ENCODE measurements at places on chromosomes 7 and 10.

GRCh38 chr10:8418631-8419030 is 364.1 kb downstream of the GATA3 start:
- DNase-seq, result peak; percentile 1

- DNase-seq, result no peak
Measured at GRCh38 chr7:22151901-22152300, 205.1 kb downstream of the RAPGEF5 start.

- DNase-seq, result no peak
Measured at GRCh38 chr10:52623761-52624160, 148.8 kb downstream of the MBL2 start.

GRCh38 chr10:113891476-113891875 is 37.0 kb downstream of the NHLRC2 start:
- no peak for DNase-seq

DNA sequence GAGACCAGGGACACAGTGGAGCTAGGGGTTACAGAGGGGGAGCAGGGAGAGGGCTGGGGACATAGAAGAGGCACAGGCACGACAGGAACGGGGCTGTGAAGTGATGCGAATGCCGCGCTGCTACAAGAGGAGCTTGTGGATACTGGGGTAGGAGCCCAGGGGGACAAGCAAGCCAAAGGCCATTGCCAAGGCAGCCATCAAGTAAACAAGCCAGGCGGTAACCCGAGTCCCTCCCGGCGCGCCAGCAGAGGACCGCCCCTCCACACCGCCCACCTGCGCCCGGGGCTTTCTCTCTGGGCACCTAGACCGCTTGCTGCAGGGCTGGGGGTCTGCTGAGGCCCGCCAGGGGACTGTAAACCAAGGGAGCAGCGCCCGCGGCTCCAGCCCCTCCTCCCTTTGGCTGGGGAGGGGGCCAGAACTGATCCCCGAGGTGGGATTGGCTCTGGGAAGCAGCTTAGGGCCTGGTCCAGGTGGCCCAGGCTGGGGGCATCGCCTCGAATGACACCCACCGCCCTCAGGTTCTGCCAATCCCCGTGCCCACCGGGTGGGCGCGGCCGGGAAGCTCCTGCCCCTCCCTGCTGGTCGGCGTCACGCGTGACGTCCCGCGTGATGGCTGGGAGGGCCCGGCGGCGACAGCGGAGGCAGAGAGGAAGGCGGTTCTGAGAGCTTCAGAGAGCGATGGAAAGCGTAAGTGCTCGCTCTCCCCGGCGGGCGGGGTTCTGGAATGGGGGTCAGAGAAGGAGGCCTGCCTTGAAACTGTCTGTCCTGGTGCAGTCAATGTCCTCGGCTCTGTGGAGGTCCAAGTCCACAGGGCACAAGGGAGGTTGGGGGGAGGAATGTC is 982 bp downstream of the SFXN3 start:
- peak; percentile 56 for DNase-seq

GRCh38 chr10:67046507-67046906 is 120.7 kb downstream of the LRRTM3 start:
- no peak for DNase-seq

GRCh38 chr10:62681211-62681940 is 123.1 kb upstream of the ADO start:
- DNase-seq, result peak; percentile 18

DNA sequence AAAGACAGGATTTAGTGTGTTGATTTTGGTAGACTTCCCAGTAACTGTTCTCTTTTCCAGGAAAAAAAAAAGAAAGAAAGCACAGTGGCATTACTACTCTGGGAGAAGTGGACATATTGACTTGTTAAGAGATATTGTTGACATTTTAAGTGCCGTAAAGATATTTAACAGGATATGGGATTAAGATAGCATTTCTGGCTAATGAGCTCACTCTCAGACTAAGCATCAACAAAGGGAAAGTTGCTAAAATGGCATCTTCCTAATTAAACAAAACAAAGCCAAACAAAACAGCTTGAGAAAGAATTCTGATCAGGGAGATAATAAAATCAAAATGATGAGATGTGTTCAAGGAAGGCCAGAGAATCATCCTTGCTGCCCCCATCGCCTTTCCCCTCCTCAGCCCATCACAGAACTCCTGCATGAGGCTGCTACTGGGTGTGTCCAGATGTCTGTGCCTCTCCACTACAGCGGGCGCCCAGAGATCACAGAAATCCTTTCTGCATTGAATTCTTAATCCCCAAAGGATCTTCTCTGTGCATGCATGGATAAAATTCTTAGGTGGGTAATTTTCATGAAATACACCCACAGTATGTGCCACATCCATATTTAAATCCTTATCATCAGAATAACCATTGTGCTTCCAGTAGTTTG is 270.5 kb downstream of the POU6F2 start:
- DNase-seq, result no peak

GRCh38 chr7:128030654-128031611 is at the start of gene LRRC4:
Gene LRRC4, minus strand, starts transcription at chr7:128031437. Its CDS starts 797 bp downstream, at chr7:128030640.
- peak; percentile 39 for DNase-seq

GRCh38 chr7:24871770-24872169 is 108.2 kb downstream of the OSBPL3 start:
- no peak for DNase-seq

- DNase-seq, result no peak
Measured at GRCh38 chr10:128429321-128429720, 303.1 kb upstream of the MKI67 start.

GRCh38 chr7:133109816-133110215 is 27.9 kb upstream of the CHCHD3 start:
- peak; percentile 42 for DNase-seq

All from fibroblast of mammary gland (primary cell).